ENCODE measurements at places on chromosomes 11 and 22.

DNA sequence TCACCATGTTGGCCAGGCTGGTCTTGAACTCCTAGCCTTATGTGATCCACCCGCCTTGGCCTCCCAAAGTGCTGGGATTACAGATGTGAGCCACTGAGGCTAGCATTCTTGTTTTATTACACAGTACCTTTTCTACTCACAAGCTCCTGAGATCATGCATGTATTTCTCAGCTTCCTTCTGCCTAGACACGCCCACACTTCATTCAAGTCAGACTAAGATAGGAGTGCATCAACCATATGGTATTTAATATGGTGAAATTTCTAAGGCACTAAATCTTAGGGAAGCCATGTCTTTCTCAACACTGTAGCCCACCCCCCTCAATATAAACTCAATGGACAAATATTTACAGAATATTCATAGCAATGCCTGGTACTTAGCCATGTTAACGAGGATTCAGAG is 62.1 kb downstream of the SLC25A17 start:
- DNase-seq = no peak

GRCh38 chr11:7911011-7911410 is 20.1 kb downstream of the OR10A6 start:
- DNase-seq = no peak

- DNase-seq = no peak
Measured at GRCh38 chr11:126485021-126485792, 129.7 kb downstream of the ST3GAL4 start.

DNA sequence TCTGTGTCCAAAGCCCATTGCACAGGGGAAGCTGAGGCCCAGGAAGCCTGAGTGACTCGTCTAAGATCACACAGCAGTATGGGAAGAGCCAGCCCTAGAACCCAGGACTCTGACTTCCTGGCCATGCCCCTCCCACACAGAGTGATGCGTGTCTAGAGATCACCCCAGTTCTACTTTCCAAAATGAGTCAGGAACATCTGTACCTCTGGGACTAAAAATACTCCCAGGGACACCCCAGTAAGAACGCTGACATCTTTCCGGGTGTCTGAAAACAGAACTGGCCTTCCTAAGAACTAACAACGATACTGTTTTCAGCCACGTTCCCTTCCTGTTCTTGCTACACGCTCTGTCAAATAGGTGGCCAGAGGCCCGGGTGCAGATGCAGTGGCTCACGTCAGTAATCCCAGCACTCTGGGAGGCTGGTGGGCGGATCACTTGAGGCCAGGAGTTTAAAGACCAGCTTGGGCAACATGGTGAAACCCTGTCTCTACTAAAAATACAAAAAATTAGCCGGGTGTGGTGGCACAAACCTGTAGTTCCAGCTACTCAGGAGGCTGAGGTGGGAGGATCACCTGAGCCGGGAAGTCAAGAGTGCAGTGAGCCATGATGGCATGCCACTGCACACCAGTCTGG is 21.7 kb upstream of the PDGFB start:
- no peak for DNase-seq
